Central memory CD4-positive, alpha-beta T cell (primary cell): ENCODE measurements at places on chromosomes 1 and 21.

DNA sequence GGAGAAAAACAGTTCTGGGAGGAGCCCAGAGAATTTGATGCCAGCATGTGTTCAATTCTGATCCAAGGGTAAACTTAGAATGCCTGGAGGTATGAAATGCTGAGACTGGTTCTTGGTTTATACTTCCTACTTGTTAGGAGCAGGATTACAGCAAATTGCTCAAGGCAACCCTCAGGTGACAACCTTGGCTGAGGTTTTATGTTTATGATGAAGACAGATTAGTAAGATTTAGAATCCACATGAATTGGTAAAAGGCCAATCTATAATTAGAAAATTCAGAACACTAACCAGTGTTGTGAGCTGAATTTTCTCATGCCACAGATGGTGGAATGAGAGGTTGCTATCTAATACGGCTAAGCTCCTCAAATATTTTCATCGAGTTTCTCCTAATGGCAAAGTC is 235.3 kb upstream of the NRIP1 start:
- DNase-seq = no peak

DNA sequence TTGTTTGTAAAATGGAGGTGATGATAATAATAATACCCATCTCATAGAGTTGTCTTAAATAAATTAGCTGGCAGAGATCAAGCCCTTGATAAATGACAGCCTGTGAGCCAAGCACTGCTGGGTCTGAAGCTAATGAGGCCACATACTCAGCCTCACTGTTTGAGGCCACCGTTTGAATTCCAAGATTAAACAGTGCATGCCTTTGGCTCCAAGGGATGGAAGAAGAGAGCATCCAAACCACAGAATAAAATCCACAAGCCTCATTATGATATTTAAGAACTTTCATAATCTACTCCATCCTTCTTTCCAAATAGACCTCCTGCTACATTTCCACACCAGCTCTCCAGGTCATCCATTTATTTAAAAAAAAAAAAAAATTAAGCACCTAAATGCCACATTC is 29.0 kb downstream of the TGFBR3 start:
- DNase-seq = no peak

- DNase-seq = no peak
Measured at GRCh38 chr1:94661431-94661932, 119.9 kb upstream of the F3 start.

GRCh38 chr1:154334079-154335024 is 9.0 kb downstream of the ATP8B2 start:
- DNase-seq = no peak

DNA sequence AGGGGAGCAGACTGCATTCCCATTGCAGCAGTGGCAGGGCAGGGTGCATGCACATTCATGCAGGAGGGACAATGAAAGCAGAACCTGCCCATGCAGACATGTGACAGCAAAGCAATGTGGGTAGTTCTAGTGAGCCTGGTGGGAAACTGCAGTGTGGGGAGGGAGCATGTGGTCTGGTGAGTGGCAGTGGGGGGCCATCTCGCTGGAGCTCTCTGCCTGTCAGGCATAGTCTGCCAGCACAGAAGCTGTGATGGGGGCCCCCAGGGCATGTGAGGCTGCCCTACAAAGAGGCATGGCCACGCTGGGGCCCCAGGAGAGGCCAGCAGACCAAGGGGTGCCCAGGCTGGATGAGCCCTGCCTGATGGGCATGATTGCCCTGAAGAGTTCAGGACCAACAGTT is 579.7 kb downstream of the PTPRC start:
- no peak for DNase-seq
